ENCODE measurements at places on chromosomes 16 and 17. TPM values are rescaled to one million over a fixed set of nuclear protein-coding genes. Genes with fewer than 3 reads are reported as not detected.

The RNF151 gene
- total RNA-seq, result not detected

The CFAP52 gene
- total RNA-seq, result not detected

The C16orf96 gene
- not detected for total RNA-seq

- DNase-seq, result peak; percentile 96
Observed at GRCh38 chr16:67396159-67397035, 3.1 kb upstream of the TPPP3 start.

- DNase-seq, result no peak
Observed at GRCh38 chr16:67884-68789, 4.3 kb downstream of the RHBDF1 start.

DNA sequence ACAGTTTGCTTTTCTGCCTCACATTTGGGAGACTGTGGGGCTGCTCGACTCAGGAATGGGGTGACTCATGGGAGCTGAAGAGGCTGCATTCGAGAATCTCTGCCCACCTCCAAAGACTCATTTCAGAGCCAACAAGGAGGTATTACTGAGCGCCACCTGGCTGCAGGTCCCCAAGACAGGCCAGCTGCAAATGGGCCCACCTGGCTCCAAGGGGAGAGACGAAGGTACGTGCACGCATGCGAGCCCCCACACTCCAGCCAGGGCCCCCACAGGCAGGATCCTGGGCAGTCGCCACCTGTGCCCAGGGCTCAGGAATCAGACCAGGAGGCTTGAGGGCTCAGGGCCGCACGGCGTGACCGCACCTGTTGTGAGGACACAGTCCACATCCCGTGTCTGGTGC lies 6.0 kb downstream of the HAGHL start:
- DNase-seq, result no peak

Measured in Caki2 (cell line).